ENCODE measurements at places on chromosomes 3 and 15.

- no peak for DNase-seq
Measured at GRCh38 chr15:86322629-86323028, 243.0 kb downstream of the AGBL1 start.

DNA sequence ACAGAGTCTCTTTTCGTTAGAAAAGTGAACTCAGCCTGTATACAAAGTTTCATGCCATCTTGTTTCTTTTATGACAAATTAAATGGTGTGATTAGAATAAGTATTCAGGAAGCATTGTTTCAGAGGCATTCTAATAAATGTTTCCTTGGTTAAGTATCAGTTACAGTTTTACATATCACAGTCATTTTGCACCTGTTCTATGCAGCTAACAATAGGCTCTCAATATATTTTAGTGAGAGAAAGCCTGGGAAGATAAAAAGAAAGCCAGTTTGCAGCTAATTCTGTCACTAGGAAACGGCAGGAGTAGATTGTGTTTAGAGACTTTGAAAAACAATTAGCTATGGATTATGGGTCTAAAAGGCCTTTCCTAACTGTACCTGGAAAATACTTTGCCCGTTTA, 252.8 kb downstream of the ZIC1 start:
- DNase-seq = no peak

GRCh38 chr15:74798388-74799254, 14.0 kb upstream of the LMAN1L start:
- no peak for DNase-seq

- DNase-seq = no peak
Measured at GRCh38 chr3:139970526-139970925, 35.5 kb downstream of the CLSTN2 start.

GRCh38 chr3:27791956-27792355, 69.8 kb upstream of the EOMES start:
- DNase-seq = no peak

Measured in esophagus squamous epithelium (tissue), 5 donors.